Endothelial cell (in vitro differentiated cells): ENCODE measurements at places on chromosomes 7 and 10. TPM values are rescaled to one million over a fixed set of nuclear protein-coding genes. Genes with fewer than 3 reads are reported as not detected.

GRCh38 chr10:19493917-19494316 lies 322.3 kb upstream of the PLXDC2 start:
- no peak for DNase-seq
- no peak overlapping the region for H3K27ac ChIP-seq
- H3K27me3 ChIP-seq = peaks cover 3% of the 10 kb centered on the region
- no peak overlapping the region for H3K4me3 ChIP-seq
- H3K4me1 ChIP-seq = peaks cover 3% of the 10 kb centered on the region

- no peak overlapping the region for H3K4me3 ChIP-seq
- H3K36me3 ChIP-seq = peaks cover 3% of the 10 kb centered on the region
Observed at GRCh38 chr10:3911713-3912442, 126.9 kb upstream of the KLF6 start.

- H3K36me3 ChIP-seq = no peaks in the 10 kb centered on the region
- H3K27me3 ChIP-seq = no peaks in the 10 kb centered on the region
- no peak for DNase-seq
- no peaks in the 10 kb centered on the region for H3K4me1 ChIP-seq
- no peak overlapping the region for H3K27ac ChIP-seq
- no peak overlapping the region for H3K4me3 ChIP-seq
Observed at GRCh38 chr10:76114581-76115001, 683.2 kb downstream of the LRMDA start.

Gene AKR1C4
- not detected for total RNA-seq

- DNase-seq = no peak
- peaks cover 1% of the 10 kb centered on the region for H3K27me3 ChIP-seq
Observed at GRCh38 chr10:70306886-70307520, 23.2 kb upstream of the NPFFR1 start.

Gene ZNF518A
- total RNA-seq = 47.8 TPM

Gene ARID5B
- total RNA-seq = 0.62 TPM

GRCh38 chr10:35416619-35417312 lies 80.5 kb downstream of the CCNY start:
- H3K4me1 ChIP-seq = peaks cover 59% of the 10 kb centered on the region
- DNase-seq = no peak
- H3K27me3 ChIP-seq = peaks cover 15% of the 10 kb centered on the region

DNA sequence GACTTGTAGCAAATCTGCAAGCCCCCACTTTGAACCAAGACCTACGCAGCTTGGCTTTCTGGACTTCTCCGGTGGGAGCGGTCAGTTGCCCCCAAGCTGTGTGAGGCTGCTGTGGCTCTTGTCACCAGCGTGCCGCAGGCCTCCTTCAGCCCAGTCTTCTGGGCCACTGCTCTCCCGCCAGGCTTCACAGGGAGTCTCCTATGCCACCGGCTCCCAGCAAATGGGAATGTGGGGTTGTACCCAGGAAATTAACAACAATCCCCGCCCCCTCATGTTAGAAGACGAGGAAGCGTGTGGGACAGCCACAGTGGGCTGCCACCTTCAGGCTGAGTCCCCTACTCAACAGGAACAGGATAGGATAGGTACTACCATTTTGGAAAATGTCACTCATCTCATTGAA lies 4.2 kb downstream of the WDR86 start:
- H3K36me3 ChIP-seq = peaks cover 14% of the 10 kb centered on the region
- no peak overlapping the region for H3K27ac ChIP-seq
- no peak for DNase-seq
- H3K4me1 ChIP-seq = peaks cover 40% of the 10 kb centered on the region

Gene FAM241B
- 7.1 TPM for total RNA-seq

DNA sequence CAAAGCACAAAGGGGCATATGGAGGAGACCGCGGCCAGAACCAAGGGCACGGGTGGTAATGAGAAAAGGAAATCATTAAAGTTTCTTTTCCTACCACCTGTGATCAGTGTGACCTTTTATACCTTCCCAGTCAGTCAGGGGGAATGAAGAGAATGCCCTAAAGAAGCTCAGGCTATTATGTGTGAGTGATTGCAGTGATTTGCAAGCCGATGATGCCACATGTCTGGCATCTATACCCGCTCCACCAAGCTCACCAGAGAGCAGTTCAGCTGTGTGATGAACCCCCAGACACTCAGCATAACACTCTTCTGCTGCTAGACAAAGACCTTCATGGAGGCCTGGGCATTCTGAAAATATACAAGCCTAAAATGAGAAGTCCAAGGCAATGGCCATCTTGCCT lies 106.2 kb upstream of the AGK start:
- H3K4me3 ChIP-seq = no peak overlapping the region
- H3K27ac ChIP-seq = no peak overlapping the region
- peaks cover 3% of the 10 kb centered on the region for H3K36me3 ChIP-seq
- no peaks in the 10 kb centered on the region for H3K4me1 ChIP-seq
- no peak for DNase-seq

Gene SLC18A3
- total RNA-seq = 0.72 TPM

- H3K27ac ChIP-seq = no peak overlapping the region
- no peak overlapping the region for H3K4me3 ChIP-seq
- DNase-seq = no peak
- H3K36me3 ChIP-seq = peaks cover 58% of the 10 kb centered on the region
- H3K4me1 ChIP-seq = no peaks in the 10 kb centered on the region
Observed at GRCh38 chr7:149477494-149478443, 16.9 kb upstream of the ZNF777 start.

Gene OR6V1
- total RNA-seq = not detected

DNA sequence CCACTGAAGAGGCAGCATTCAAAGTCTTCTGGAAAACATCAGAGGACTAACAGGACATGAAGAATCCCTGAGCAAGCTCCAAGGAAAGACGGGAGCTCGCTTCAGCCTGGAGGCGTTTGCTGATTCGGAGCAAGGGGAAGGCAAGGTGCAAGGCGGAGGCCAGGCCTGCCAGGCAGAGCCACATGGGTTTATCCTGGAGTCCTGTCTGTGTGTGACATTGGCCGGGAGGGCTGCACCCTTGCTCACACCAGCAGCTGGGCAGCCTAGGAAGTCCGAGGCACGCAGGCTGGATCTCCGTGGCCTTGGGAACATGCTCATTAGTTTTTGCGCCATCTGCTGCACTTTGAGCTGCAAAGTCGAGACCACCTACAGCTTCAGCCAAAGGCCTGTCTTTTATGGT lies 22.3 kb upstream of the LARP4B start:
- no peaks in the 10 kb centered on the region for H3K4me1 ChIP-seq
- no peaks in the 10 kb centered on the region for H3K36me3 ChIP-seq
- H3K4me3 ChIP-seq = no peak overlapping the region
- DNase-seq = no peak

DNA sequence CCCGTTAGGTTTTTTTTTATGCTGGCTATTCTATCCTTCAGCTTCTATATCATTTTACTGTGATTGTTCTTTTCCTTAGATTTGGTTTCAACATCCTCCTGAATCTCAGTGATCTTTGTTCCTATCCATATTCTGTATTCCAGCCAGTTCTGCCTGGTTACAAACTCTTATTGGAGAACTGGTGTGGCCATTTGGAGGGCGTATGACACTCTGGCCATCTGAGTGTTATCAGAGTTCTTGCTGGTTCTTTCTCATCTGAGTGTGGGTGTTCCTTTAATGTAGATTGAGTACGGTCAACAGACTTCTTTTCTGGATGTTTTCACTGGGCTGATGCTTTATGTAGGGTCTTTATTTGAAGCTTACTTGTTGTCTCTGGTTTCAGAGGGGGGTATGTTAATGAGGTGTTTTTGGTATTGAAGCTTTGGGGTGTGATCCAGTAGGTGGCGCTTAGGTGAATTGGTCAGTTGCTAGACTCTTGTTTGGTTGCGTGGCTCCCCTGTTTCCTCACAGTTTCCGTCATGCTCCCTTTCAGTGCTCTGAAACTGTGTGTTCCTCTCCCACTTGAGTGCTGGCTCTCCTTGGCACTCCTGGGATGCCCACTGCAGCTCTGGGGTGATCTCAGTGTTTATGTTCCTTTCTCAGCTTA lies 80.7 kb downstream of the FANK1 start:
- no peak overlapping the region for H3K4me3 ChIP-seq
- H3K36me3 ChIP-seq = no peaks in the 10 kb centered on the region
- peaks cover 1% of the 10 kb centered on the region for H3K27me3 ChIP-seq
- H3K27ac ChIP-seq = no peak overlapping the region
- peak; percentile 13 for DNase-seq

DNA sequence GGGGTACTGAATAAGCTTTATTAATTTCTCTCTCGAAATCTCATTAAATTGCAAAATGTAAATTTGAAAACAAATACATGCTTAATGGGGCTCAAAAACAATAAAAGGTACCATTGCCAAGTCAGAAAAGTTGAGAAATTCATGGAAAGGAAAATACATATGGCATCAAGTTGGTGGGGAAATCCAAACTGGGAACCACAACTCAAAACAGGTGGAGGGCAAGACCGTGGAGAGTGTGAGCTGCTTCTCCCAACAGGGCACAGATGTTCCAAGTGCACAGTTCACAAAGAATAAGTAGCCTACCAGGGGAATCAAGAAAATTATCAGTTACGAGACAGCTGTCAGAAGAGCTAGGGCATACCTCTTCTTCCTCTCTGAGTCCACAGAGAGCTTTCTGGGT lies 26.6 kb downstream of the MKX start:
- peaks cover 8% of the 10 kb centered on the region for H3K4me1 ChIP-seq
- no peaks in the 10 kb centered on the region for H3K36me3 ChIP-seq
- H3K27ac ChIP-seq = no peak overlapping the region
- H3K4me3 ChIP-seq = no peak overlapping the region

DNA sequence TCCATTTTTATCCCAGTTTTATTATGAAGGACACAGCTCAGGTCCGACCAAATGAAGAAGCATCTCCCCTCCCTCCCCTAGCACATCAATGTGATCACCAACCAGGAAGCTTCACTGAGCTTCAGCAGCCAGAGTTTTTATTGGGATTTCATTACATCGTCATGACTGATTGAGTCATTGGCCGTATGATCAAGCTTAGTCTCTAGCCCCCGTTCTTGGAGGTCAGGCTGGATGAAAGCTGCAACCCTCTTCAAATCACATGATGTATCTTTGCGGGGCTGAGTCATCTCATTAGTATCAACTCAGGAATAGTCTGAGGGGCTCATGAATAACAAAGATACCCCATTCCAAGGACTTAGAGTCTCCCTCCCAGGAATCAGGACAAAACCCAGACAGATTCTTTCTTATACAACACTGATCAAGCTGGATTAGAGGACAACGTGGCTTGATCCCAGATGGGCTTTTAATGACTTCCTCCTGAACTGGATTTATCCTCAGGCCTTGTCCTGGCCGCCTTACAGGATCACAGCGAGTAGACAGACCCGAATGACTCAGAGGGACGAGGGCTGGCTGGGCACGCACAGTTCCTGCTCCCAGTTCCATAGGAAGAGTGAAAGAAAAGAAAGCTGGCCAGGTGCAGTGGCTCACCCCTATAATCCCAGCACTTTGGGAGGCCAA lies 14.5 kb downstream of the LIMK1 start:
- peaks cover 5% of the 10 kb centered on the region for H3K27me3 ChIP-seq
- H3K4me1 ChIP-seq = peaks cover 9% of the 10 kb centered on the region
- peaks cover 10% of the 10 kb centered on the region for H3K36me3 ChIP-seq
- H3K27ac ChIP-seq = no peak overlapping the region

- H3K4me1 ChIP-seq = no peaks in the 10 kb centered on the region
- no peaks in the 10 kb centered on the region for H3K36me3 ChIP-seq
- DNase-seq = no peak
- no peaks in the 10 kb centered on the region for H3K27me3 ChIP-seq
- H3K4me3 ChIP-seq = no peak overlapping the region
Observed at GRCh38 chr7:19587291-19587690, 121.5 kb downstream of the POLR1F start.

DNA sequence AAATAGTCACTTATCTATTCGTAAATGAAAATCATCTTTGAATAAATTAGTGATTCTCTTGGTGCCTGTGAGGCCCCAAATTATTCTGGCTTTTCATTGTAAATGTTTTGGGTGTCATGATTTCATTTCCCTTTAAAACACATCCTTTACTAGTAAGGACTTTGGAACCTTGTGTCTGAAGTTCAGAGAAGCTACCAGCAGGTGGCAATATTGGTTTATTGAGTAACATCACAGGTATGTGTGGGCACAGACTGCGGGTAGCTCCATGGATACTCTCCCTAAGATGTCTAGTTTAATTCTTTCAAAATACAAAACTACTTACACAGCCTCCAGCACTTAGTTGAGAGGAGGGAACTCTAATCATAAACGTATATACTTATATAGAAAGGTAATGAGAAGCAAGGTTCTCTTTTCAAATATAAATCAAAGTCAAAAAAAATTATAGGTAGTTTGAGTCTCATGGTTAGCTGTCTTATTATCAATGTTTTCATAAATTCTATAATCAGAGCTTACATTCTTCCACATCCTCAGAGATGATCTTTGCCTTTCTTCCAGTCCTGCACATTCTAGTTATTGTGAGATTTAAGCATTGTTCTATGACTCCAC lies 449.6 kb downstream of the GRM8 start:
- H3K27me3 ChIP-seq = no peaks in the 10 kb centered on the region
- H3K4me1 ChIP-seq = no peaks in the 10 kb centered on the region
- no peak overlapping the region for H3K27ac ChIP-seq
- H3K4me3 ChIP-seq = no peak overlapping the region
- no peaks in the 10 kb centered on the region for H3K36me3 ChIP-seq
- peak; percentile 69 for DNase-seq

DNA sequence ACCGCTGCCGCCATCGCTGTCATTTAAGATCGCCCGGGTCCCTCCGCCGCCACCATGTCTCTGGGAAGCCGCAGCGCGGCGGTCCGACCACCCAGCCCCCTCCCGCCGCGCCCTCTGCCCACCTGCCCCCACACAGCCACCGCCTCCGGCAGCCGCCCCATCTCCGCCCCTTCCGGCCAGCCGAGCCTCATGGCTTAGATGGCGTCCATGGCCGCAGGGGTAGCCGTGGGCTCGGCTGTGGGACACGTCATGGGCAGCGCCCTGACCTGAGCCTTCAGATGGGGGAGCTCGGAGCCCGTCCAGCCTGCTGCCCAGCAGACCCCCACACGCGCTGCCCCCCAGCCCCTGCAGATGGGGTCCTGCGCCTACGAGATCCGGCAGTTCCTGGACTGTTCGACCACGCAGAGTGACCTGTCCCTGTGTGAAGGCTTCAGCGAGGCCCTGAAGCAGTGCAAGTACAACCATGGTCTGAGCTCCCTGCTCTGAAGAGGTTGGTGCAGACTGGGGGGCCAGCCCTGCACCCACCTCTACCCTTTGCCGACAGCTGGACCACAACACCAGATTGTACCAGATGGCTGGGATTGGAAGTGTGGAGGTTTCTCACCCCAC lies 38.0 kb upstream of the TARP start:
- H3K4me3 ChIP-seq = no peak overlapping the region
- H3K36me3 ChIP-seq = no peaks in the 10 kb centered on the region
- H3K27me3 ChIP-seq = no peaks in the 10 kb centered on the region
- DNase-seq = no peak

- H3K4me3 ChIP-seq = no peak overlapping the region
- peaks cover 8% of the 10 kb centered on the region for H3K27me3 ChIP-seq
- no peak for DNase-seq
- no peak overlapping the region for H3K27ac ChIP-seq
- peaks cover 3% of the 10 kb centered on the region for H3K36me3 ChIP-seq
- H3K4me1 ChIP-seq = peaks cover 7% of the 10 kb centered on the region
Observed at GRCh38 chr7:131640686-131641085, 84.3 kb upstream of the PODXL start.

Gene HECW1
- 0.15 TPM for total RNA-seq

GRCh38 chr10:78934532-78934898 lies 134.3 kb upstream of the ZMIZ1 start:
- no peak overlapping the region for H3K4me3 ChIP-seq
- H3K27me3 ChIP-seq = peaks cover 6% of the 10 kb centered on the region
- H3K4me1 ChIP-seq = peaks cover 3% of the 10 kb centered on the region

GRCh38 chr10:22338931-22339330 lies 6.4 kb upstream of the SPAG6 start:
- no peak overlapping the region for H3K4me3 ChIP-seq
- H3K27me3 ChIP-seq = peaks cover 17% of the 10 kb centered on the region
- peaks cover 2% of the 10 kb centered on the region for H3K4me1 ChIP-seq
- no peak overlapping the region for H3K27ac ChIP-seq

Gene TUBAL3
- total RNA-seq = not detected

- H3K36me3 ChIP-seq = no peaks in the 10 kb centered on the region
- H3K27me3 ChIP-seq = peaks cover 2% of the 10 kb centered on the region
- DNase-seq = no peak
- no peak overlapping the region for H3K27ac ChIP-seq
Observed at GRCh38 chr10:128963211-128964099, 503.6 kb upstream of the MGMT start.

Gene SH2D4B
- total RNA-seq = 0.23 TPM
